ENCODE measurements at places on chromosomes 7 and 10.

DNA sequence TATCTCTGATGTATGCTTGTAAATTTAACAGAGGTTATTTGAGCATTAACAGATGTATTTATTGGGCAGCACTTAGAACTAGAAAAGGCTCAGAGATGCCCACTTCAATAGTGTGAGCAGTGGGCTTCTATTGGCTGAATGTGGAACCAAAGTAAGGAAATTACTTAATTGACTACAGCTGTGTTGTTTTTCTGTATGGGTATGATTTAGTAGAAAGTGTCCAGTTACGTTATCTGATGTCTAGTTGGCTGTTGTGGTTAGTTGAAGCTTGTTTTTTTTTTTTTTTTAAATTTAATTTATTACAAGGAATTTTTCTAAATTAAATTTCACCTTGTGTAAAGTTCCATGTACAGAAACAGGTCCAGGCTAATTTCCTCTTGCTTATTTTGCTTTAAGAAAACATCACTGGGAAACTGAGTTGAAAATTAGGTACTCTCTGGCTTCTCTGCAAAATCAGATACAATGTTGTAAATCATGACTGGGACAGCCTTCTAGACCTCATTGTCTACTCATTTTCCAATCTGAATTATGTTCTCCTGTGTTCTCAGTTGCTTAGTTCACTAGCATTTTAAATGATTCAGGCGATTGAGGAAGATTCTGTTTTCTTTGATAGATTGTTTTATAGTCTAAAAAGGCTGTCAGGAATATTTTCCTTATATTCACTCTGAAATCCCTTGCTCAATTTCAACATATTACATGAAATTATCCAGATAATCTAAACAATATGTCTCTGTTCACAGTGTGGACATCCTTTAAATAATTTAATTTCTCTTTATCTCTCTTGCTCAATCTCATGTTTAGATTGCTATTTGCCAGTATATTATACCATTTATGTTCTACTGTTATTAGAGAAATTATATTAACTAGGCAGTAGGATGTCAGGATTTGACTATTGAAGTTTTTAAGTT, 53.0 kb downstream of the PHF14 start:
- DNase-seq = no peak

DNA sequence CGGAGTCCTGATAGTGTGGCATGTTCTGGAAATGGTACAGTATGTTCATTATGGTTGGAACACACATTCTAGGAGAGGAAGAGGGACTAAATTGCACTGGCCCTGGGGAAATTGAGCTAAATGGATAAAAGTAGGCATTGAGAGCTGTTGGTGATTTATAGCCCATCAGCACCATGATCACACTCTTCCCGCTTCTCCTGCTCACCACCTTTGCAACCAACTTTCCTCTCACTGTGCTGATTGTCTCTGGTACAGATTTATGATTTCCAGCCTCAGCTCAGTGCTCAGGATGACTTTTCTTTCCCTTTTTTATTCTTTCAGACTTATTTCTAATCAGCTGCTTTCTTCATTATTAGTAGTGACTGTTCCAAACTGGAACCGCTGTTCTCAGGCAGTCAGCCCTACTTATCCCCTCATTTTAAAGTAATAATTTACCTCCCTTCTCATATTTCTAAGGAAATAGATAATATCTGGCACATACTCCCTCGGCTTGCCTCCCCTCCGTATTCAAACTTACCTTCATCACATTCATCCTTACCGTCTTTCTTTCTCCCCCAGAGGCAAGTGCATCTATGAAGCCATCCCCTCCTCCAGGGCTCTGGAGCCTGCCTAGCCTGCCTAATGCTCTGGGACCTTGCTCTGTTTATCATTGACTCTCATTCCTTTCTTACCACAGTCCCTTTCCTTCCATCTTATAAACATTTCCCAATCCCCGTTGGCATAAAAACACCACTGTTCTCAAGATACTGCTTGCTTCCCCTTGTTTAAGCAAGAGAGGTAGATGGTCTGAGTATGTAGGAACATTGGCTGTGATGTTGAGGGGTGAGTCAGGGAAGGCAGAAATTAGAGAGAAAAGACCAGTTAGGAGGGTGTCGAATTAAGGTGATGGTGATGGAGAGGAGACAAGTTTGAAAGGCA, 51.6 kb upstream of the RPA3 start:
- DNase-seq = no peak

GRCh38 chr10:103463499-103463898, 4.8 kb upstream of the CALHM1 start:
- DNase-seq = no peak

DNA sequence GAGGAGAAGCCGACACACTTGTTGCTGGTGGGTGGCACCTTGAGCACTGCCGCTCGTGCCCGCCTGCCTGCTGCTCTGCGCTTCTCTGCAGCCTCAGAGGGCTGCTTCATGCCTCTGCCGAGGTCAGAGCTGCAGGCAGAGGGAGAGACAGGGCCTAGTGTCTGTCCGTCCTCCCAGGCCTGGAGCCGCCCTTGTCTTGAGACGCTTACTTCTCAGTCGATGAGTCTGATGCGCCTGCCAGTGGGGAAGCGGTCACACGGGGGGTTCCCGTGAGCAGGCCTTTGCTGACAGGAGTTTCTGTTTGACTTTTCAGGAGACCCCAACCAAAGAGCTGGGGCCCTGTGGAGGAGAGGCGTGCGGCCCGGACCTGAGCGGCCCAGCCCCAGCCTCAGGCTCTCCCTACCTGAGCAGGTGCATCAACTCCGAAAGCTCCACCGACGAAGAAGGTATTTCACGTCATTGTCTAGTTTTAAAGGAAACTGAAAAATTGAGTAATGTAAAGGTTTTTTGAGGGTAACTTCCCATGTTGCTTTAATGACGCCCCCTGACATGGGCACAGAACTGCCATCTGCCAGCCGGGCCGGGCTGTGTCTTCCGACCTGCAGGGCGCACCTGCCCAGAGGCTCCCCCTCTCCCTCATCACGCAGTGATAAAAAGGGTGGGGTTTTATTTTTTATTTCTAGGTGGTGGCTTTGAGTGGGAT, 7.8 kb upstream of the BHLHA15 start:
- no peak for DNase-seq

DNA sequence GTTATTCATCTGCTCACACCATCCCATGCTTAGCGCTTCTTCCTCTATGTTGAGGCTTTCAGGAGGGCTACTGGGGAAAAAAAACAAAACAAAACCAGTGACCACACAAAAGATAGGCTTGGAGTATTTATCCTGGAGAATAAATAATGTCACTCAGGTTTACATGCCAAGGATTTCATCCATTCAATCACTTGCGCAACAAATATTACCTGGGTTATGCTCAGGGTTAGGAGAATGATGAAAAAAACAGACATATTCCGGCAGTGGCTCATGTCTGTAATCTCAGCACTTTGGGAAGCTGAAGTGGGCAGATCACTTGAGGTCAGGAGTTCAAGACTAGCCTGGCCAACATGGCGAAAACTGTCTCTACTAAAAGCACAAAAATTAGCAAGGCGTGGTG, 3.3 kb upstream of the ELOVL3 start:
- no peak for DNase-seq

DNA sequence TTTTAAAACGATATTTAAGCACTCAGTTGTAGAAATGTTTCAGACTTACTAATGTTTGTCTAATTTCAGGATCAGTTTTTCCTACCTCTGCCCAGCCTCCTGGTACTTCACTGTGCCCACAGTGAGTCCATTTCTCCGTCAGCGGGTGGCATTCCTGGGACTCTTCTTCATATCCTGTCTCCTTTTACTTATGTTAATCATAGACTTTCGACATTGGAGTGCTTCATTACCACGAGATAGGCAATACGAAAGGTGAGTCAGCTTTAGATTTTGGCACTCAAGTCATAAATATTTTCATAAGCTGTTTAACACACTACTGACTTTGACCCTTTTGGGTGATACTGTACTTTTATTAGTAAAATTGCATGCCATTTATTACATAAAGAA, 2.1 kb downstream of the ENTPD7 start:
- DNase-seq = no peak

DNA sequence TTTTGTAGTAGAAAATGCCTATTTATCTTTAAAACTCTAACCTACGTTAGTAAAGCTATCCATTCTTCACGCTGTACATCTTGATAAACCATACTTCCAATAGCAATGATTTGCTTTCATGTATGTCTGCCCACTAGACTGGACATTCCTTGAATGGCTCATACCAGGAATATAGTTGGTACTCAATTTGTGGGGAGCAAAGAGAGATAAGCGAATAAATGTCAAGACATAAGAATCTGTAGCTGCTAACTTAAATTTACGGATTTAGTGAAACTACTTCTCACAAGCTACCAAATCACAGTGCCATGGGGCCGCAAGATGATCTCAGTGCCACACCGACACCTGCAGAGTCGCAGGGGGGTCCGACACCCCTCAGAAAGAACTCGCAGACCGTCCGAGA, 763 bp upstream of the RALA start:
- DNase-seq = no peak

GRCh38 chr10:59678884-59679301, 30.8 kb downstream of the SLC16A9 start:
- no peak for DNase-seq

GRCh38 chr7:87599336-87599735, 1.3 kb downstream of the ABCB1 start:
- DNase-seq = no peak

GRCh38 chr7:159068488-159068811, 76.2 kb downstream of the VIPR2 start:
- no peak for DNase-seq

Data from stimulated activated CD8-positive, alpha-beta memory T cell treated with anti-CD3 and anti-CD28 coated beads, Interleukin-2, amount 100 ng/mL, for 1 hour (primary cell).